ENCODE measurements at places on chromosomes 5 and 9.

GRCh38 chr9:77013206-77013931 is 6.1 kb upstream of the FOXB2 start:
- no peak for DNase-seq

DNA sequence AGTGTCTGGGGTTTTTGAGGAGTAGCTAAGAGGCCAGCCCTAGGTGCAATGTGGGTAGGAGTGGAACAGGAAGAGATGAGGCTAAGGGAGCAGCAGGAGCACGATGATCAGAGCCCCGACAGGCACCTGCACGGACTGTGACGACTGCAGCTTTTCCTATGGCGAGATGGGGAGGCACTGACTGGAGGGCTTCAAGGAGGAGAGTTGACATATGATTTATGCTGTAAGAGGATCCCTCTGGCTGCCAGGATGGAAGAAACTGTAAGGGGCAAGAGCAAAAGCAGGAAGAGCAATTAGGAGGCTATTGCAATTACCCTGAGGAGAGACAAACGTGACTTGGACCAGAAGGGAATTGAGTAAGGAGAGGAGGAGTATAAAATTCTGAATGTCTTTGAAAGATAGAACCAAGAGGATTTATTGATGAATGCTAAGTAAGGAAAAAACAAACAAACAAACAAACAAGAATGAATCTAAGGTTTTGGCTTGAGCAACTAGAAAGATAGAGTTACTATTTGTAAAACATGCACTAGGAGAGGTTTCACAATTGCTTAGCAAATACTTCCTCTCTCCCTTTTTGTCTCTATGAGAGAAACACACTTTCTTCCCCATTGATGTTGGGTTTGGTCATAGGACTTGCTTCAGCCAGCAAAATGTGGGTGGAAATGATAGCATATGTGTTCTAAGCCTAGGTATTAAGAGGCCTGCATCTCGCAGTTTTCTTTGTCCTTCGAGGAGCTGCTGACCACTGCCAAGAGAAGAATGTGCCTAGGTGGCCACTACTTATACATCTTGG is 32.9 kb downstream of the TRPC7 start:
- DNase-seq = no peak

DNA sequence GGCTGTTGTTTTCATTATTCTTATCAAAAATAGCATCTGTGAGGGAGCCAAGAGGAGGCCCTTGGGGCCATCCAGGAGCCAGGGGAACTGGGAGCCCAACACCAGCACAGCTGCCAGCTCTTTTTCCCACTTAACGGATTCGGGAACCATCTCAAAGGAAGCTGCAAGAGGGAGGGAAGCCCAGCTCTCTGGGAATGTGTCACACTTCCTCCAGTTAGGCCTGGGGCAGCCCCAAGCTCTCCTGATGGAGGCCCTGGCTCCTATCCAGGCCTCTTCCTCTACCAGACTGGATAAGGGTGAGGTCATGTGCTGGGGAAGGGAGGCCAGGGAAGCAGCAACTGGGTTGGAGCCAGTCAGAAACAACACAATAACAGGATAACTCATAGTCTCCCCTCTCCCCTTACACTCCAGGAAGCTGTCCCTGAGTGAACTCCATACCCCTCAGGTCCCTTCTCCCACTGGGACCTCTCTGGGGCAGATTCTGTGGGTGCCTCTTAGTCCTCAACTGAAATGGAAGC is 12.7 kb downstream of the CSF2 start:
- no peak for DNase-seq

DNA sequence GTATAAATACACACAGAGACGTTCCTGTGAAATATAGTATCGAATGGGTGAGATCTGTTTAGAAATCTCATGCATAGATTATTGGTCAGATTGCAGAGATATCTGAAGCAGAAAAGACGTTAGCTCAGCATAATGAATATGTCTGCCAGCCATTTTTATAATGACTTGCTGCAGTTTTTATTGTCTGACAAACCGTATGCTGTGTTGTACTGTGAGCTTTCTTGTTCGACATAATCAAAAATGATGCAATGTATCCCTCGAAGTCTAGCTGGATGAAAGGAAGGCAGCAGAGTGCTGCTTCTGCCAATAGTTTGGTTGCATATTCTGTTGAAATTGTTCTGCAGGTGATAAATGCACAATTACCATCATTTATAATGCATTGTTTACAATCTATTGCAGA is 514.9 kb upstream of the ARRDC3 start:
- DNase-seq = no peak

DNA sequence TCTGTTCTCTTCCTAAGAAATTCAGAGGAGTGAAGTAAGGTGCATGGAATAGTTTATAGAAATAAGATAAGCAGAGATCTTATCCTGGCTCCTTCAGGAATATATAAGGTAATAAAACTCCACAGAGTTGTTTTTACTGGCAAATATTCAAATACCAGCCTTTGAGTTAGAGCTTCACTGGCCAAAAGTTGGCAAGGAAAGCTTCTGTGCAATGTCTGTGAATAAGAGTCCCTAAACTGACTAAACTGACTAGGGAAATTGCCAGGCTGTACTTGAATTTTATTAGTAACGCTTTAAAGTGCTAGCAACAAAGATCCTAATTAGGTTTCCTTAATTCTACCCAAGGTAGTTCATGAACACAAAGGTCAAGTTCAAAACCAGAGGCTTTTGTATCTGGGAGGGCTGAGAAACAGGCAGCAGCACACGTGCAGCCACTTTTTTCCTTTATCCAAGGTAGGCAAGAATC is 131.1 kb upstream of the MPDZ start:
- DNase-seq = no peak

DNA sequence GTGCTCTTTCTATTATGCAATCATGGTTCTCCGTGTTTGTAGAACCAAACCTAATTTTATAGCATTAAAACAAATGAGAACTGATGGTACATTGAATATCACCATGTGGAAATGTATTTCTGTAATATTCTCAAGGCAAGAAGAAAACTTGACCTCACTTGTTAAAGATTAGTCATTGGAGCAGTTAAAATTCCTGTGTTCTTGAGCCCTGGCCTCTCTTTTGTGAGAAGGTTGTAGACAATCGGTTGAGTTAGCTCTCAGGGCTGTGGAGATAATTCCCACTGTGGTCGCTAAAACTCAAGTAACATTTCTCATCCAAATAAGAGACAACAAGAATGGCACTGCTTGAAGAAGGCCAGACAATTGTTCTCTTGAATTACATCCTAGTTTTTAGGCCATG is 216.0 kb upstream of the KLF4 start:
- DNase-seq = no peak

DNA sequence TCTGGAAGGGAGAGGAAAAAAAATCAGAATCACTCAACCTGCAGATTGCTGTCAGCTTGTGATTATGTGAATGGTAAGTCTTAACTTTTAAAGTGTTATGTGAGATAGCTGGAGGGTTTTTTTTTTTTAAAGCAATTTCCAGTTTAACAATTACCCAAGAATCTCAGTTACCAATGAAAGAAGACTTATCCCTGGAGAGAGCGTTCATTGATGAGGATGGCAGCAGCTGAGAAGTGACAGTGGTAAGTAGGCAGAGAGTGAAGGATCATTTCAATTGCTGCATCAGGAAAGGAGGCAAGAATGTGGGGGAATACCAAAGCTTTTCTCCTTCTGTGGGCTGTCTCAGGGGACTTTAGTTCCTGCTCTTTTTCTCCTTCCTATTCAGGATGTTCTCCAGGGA is 370.2 kb upstream of the C9orf72 start:
- no peak for DNase-seq

DNA sequence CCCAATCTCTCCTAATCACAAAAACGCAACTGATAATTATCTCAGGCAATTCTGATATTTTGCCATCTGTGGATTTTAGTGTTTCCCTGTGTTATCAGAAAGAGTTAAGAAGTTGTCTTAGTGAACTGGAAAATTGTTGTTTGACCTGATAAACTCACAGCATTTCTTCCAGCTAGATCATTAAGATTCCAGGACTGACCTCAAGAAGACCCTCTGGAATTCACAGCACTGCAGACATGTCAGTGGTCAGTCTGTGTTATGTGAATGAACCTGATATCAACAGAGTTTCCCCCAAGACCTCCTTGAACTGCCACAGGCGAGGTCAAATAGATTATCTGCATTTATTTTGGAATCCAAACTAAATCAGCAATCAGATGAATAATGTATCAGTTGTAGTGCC is 174.7 kb downstream of the FBXL7 start:
- no peak for DNase-seq

GRCh38 chr9:89036891-89037290 is 45.6 kb downstream of the S1PR3 start:
- DNase-seq = no peak

GRCh38 chr5:100889165-100889743 is 13.8 kb downstream of the ST8SIA4 start:
- DNase-seq = no peak

DNA sequence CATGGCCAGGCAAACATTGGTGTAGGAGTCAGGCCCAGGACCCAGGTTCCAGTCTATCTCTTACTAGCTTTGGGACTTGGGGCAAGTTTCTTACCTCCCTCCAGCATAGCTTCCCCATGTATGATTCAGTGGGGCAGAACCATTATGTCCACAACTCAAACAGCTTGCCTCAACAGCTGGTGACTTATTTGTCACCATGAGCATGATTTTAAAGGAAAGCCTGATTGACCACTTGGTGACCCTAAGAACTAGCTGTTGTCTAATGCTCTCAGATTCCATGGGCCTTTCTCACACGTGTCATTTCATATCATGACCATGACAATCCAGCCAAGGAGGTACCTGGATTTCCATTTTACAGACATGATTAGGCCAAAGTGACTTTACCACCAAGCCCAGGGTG is 126.4 kb downstream of the TTLL11 start:
- no peak for DNase-seq

DNA sequence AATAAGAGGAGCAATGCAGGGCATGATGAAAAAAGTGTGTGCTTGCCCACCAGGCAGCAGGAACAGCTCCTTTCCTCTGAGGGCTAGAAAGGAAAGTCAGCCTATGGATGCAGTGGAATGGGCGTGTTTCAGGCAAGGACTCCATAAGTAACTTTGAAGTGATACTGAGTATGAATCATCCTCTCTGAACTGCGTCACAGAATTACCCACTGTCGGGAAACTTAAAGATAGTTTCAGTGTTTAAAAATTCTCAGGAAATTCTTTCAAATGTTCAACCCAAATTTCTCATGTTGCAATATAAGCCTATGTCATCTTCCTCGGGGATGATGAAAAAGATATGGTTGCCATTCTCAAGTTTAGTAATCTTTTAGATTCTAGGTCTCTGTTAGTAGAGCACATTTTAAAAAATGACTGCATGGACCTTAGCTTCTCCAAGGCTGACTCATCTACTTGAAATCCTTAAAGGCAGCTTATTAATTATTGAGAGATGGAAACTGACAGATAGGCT is 27.7 kb downstream of the PTCD2 start:
- DNase-seq = no peak

- DNase-seq = no peak
Observed at GRCh38 chr9:109421026-109421970, 76.8 kb downstream of the PTPN3 start.

- DNase-seq = no peak
Observed at GRCh38 chr5:6480133-6481051, 31.7 kb downstream of the UBE2QL1 start.

DNA sequence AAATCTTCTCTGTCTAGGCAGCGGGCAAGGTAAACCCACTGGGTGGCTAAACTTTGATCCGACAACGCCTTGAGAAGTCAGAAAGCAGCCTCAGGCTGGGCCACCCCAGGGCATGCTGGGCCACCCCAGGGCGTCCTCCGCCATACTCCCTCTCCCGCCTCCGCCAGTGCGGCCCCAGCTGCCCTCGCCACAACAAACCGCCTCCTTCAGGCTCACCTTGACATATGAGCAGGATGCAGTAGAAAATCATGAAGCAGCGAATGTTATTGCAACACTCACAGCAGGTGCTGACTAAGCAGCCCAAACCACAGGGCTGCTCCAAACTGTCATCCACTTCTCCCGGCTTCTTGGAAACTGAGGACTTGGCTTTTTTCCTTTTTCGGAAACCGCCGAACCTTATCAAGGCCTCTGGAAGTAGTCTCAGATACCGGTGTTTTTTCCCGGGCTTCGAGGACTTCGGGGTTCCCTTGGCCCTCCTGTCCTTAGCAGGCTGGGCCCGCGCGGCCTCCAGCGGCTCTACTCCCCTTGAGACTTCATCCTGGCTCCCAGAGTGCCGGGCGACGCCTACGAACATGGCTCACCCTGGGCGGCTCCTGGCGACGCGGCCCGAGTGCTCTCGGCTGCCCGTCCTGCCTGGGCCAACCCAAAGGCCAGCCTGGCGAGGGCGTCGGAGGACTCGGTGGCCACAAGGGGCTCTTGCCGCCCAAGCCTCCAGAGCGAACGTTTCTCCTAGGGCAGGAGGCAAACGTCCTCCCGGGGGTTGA is at the start of gene SLCO6A1:
SLCO6A1 (minus strand) TSS at position 731 of the 764 bp plus-strand sequence; CDS start at position 574, 157 bp downstream.
- DNase-seq = no peak

DNA sequence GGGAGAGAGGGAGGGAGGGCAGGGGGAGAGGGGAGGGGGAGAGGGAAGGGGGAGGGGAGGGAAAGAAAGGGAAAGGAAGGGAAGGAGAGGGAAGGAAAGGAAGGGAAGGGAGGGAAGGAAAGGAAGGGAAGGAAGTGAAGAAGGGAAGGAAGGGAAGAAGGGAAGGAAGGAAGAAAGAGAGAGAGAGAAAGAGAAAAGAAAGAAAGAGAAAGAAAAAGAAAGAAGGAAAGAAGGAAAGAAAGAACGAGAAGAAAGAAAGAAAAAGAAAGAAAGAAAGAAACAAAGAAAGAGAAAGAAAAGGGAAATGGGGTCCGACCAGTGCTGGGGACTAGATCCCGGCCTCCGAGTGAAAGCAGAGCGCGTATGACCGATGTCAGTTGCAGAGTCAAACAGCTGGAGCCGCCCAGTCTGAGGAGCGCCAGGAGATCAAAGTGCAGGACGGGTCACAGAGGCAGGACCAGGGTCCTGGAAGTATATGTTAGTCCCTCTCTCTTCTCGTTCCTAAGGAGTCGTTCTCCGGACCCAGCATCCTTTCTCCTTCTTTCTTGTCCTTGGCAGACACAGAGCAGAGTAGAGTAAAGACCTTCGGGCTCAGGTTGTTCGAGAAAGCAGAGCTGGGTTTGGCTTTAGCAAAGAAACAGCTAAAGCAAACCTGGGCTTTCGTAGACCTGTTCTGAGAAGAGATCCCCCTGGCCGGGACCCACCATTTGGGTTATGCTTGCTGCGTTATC is 305.4 kb upstream of the MSX2 start:
- DNase-seq = no peak

GRCh38 chr5:57414191-57414590 is 68.4 kb downstream of the ACTBL2 start:
- no peak for DNase-seq
